ENCODE measurements at places on chromosomes 5 and 9. TPM values are rescaled to one million over a fixed set of nuclear protein-coding genes. Genes with fewer than 3 reads are reported as not detected.

MCTP1 gene
- 8.7 TPM for total RNA-seq

INSL4 gene
- total RNA-seq = 0.13 TPM

CDO1 gene
- 29.8 TPM for total RNA-seq

DNA sequence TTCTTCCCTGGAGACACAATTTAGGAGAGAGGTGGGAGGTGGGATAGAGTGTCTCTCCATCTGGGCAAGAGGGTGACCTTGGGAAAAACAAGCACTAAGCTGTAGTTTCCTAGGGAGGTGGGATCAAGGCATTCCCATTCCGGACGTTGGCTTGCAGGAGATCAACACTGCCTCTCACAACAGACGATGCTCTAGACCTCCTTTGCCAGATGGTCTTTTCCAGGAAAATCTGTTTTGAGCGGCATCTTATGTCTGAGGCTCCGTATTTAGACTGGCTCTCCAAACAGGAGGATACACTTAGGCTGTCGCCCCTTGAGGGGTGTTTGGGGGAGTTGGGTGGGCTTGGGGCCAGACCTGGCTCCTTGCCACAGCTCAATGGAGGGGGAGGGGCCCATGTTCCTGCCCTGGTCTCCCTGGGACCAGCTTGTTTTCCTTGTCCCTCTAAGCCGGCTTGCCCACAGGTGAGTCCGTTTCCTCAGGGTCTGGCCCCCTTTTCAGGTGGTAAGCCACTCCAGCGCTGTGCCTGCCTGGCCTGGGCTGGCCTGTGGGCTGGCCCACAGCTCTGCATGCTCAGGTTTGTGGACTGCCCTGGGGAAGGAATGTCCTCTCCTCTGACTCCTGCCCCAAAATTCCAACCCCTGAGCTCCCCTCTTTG is 2.4 kb downstream of the PSD2 start:
- H3K4me3 ChIP-seq = no peak overlapping the region
- peaks cover 86% of the 10 kb centered on the region for H3K27me3 ChIP-seq
- no peak overlapping the region for H3K27ac ChIP-seq
- no peak for DNase-seq

DNA sequence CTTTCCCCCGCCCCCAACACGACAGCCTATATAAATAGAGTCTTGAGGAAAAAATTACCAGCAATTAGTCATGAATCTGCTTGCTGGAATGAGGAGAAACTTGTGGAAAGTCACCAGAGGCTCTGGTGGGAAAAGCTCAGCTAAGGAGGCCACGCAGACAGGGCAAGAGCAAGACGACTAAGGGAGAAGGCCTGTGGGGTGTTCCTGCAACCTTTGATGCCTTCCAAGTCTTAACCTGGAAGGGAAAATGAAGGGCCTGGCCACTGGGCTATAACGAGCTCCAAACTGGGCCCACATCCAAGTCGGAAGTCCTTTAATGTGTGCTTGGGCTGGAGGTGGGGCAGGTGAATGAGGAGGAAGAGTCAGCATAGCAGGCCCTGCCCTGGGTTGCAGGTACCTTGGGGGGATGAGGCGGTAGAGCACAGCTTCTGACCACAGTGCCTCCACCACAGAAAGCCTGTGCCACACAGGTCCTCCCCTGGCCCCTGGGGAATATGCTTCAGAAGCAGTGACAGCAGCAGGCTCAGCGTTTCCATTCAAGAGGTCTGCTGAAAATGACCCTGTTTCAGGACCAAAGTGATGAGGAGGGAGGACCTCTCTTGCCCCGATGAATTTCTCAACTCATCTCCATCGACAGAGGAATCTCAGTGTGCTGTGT is 92.8 kb upstream of the LRRTM2 start:
- no peaks in the 10 kb centered on the region for H3K36me3 ChIP-seq
- H3K4me1 ChIP-seq = peaks cover 23% of the 10 kb centered on the region
- DNase-seq = no peak
- H3K27me3 ChIP-seq = no peaks in the 10 kb centered on the region
- H3K4me3 ChIP-seq = no peak overlapping the region
- H3K27ac ChIP-seq = no peak overlapping the region

DNA sequence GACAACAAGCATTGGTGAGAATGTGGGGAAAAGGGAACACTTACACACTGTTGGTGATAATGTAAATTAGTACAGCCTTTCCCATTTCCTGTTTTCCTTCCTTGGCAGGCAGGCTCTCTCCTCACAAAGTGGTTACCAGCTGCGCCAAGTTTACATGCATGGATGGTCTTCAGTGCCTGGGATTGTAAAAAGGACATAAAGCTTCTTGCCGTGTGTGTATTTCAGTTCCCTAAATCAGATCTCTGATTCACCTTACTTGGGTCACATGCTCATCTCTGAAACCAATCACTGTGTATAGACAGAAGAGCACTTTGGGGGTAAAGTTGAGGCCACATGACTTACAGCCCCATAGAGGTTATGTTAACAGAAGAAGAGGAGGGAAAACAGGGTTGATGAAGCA is 92.8 kb downstream of the CAVIN4 start:
- H3K27ac ChIP-seq = no peak overlapping the region
- H3K27me3 ChIP-seq = no peaks in the 10 kb centered on the region
- no peaks in the 10 kb centered on the region for H3K4me1 ChIP-seq
- H3K4me3 ChIP-seq = no peak overlapping the region
- no peaks in the 10 kb centered on the region for H3K36me3 ChIP-seq
- no peak for DNase-seq

GRCh38 chr5:54146390-54146789 is 164.0 kb downstream of the ARL15 start:
- H3K36me3 ChIP-seq = no peaks in the 10 kb centered on the region
- H3K27me3 ChIP-seq = no peaks in the 10 kb centered on the region
- H3K4me1 ChIP-seq = peaks cover 6% of the 10 kb centered on the region
- no peak overlapping the region for H3K4me3 ChIP-seq
- no peak for DNase-seq

- no peak overlapping the region for H3K4me3 ChIP-seq
- peak overlapping the region; percentile 32 for H3K27ac ChIP-seq
- H3K27me3 ChIP-seq = no peaks in the 10 kb centered on the region
- DNase-seq = peak; percentile 79
- no peaks in the 10 kb centered on the region for H3K36me3 ChIP-seq
- peaks cover 14% of the 10 kb centered on the region for H3K4me1 ChIP-seq
These were observed 453.5 kb downstream of the RAB3C start for GRCh38 chr5:59036274-59036961.
